ENCODE measurements at places on chromosomes 1 and 21.

- DNase-seq = no peak
These were observed 63.9 kb upstream of the DISP3 start for GRCh38 chr1:11414926-11415538.

GRCh38 chr1:13757693-13758092 is 57.7 kb downstream of the PRDM2 start:
- DNase-seq = no peak

DNA sequence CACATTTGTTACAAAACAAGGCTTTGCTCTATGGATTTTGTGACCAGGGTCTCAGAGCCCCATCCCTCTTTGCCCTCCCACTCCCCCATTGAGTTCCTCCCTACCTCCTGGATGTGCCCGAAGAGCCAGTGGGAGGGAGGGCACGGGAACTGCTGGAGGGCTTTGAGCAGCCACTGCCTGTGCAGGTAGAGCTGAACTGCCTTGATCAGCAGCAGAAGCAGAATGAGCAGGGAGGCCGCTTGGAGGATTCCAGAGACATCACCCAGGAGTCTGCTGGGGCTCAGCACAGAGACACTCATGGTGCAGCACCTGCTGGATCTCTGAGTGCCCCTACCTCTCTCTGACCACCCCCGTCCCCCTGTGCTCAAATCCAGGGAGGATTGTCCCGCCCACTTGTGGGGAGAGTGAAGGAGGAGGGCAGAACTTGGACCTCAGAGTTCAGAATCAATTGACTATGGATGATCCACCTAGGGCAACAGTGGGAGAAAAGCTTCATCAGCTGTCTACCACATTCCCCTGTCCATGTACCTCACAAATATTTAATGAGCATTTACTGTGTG is at the start of gene CYP4A11:
Gene CYP4A11, minus strand, starts transcription at position 342 of the 560 bp plus-strand sequence. Its CDS starts 43 bp downstream, at position 299.
- no peak for DNase-seq

DNA sequence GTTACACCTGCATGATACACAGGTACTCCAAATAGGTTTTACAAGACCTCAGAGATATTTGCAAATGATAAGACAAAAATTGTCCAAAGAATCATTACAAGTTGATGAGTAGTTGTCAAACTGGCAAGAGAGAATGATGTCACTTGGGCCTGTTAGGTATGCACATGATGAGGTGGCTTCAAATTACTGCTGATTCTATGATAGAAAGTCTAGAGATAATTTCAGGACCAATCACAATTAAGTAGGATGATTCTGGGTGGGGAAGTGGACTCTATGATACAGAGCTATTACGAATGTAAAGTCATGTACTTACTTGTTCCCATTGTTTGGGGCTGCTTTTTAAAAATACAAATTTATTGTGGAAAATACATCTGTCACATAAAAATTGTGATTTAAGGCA is 5.2 kb upstream of the SPRR1B start:
- no peak for DNase-seq

DNA sequence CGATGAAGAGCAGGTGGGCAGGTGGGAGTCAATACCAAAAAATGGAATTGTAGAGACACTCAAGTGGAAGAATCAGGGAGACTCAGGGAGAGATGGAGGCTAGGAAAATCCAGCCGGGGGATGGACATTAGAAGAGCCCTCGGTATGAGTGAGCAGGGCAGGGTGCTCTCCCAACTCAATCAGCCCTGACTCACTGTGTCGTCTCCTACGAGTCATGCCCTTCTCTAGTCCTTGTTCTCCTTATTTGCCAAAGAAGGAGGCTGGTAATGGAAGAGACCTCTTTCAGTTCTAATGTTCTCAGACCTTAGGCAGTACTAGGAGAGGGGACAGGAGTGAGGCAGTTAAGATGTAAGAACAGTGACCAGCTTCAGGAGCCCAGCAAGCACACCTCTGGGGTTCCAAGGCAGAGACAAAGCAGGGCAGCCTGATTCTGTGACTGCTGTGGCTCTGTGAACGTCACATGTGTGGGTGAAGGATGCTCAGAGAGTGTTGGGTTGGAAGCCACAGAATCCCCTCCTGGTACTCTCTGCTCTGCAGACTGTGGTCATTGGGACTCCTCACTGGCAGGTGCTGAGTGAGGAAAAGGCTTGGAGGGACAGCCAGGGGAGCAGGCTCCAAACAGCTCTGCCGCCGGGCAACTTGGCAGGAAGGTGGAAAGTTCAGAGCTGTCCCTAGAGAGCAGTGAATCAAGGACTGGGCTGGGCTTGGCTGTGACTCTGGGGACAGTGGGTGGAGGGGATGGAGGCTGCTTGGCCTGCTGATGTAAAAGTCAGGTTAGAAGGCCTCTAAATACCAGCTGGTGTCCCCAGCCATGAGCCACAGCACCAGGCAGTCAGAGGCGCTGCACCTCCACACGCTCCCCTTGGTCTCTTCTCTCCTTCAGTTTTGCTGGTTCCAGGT is 11.1 kb upstream of the GJA5 start:
- DNase-seq = no peak

DNA sequence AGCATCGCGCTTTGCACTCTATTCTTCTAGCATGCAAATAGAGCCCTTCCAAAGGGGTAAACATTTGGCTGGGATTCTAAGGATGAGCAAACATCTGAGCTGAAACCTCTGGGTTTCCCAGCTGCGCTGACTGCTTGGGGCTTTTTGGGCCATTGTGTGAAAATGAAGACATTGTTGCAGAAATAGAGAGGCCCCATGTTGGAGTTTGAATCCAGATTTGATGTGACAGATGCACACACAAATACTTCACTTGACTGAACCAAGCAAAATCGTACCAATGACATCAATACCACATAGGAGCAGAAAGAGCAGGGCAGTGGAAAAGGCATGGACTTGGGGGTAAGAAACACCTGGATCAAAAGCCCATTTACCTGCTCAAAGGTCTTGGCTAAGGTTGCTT is 144.6 kb upstream of the HMGB4 start:
- no peak for DNase-seq

DNA sequence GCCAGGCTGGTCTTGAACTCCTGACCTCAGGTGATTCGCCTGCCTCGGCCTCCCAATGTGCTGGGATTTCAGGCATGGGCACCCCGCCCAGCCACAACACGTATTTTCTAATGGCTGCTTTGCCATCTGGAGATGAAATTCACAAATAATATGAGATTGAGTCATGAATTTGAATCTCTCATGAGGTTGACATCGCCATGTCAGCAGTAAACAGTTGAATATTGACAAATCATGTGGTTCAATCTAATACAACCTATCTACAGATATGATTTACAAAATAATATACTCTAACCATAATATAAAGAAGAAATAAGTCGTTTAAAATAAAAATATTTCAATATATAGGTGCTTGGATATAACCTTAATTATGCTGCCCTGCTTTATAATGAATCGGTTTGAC is 42.1 kb downstream of the MYOM3 start:
- DNase-seq = no peak

DNA sequence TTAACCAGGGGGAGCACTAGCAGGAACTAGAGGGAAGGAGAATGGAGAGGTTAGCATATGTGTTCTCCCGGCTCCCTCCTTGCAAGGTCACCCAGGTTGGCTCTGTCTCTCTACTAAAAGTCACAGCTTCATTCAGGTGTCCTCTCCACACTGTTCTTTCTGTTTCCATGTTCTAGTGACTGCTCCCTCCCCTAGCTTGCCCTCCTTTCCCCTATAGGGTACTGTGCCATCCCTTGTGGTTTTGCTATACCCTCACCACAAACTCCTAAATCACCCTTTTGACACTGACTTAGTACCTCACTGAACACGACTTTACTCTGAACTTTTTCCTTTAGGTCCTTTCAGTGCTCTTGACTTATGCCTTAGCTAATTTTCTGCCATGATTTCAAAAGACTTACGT is 389.3 kb downstream of the ST6GALNAC3 start:
- DNase-seq = no peak
